NCI-H1436 treated with DMSO at 0.1 percent for 48 hours (cell line): ENCODE measurements at places on chromosomes 2 and 18.

GRCh38 chr18:13823707-13824395 is at the start of gene MC5R:
MC5R (plus strand) TSS chr18:13824149; CDS start chr18:13825766, 1,617 bp downstream.
- no peak for DNase-seq

DNA sequence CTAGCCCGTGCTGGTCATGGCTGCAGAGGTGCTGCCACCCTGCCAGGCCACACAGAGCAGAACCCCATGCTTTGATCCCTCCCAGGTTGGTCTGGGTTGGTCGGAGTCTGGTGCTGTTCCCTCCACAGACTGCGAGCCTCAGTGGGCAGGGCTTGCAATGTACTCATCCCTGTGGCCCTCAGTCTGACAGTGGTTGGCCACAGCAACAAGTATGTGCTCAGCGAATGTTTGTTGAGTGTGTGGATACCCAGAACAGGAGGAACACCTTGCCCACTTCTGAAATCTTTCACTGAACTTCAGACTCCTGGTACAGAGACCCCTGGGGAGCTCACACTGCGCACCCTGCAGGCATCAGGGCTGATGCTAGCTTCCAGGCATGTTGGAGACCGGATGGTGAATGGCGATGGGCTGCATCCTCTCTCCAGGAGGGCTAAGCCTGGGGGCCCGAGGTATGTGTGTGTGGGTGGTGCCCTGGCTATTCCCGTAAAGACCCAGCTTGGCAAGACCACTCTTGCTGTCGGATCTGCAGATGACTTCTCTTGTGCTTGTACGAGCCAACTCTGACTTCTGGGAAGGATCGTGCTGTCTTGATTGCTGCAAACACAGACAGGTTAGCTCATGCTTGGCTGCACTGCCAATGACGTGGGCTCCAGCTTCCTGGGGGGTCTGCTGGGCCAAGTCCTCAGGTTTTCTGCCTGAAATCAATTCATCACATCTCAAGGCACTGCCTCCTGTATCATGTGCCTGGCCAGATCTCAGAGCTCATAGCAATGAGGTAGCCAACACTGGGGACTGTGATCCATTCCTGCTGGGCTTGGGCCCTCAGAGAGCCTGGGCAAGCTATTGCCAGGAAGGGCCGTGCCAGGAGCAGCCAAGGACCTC is 43.7 kb downstream of the RHOB start:
- DNase-seq = no peak

- no peak for DNase-seq
Measured at GRCh38 chr2:81672516-81672915, 1368.0 kb upstream of the LRRTM1 start.

- DNase-seq = no peak
Measured at GRCh38 chr18:32742579-32742978, 30.2 kb downstream of the KLHL14 start.

DNA sequence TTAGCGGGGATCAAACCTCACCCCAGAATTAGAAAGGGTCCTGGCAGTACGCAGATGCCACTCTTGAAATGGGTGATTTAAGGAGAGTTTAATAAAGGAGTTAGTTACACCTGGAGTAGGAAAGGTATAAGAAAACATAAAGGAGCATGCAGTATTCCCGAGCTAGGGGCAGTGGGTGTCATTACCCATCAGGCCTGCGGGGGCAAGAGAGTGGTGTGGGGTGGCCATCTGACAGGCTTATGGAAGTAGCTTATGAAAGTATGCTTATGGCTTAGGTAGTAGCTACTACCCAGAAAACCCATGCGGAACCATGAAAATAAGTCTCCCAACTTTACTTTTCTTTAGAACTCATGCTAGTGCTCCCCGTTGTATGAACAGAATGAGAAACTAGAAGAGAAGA is 568.9 kb upstream of the ACVR2A start:
- DNase-seq = no peak

- DNase-seq = no peak
Measured at GRCh38 chr18:56402872-56403516, 235.4 kb downstream of the TXNL1 start.

GRCh38 chr18:21777814-21778213 is 37.2 kb downstream of the MIB1 start:
- DNase-seq = no peak

DNA sequence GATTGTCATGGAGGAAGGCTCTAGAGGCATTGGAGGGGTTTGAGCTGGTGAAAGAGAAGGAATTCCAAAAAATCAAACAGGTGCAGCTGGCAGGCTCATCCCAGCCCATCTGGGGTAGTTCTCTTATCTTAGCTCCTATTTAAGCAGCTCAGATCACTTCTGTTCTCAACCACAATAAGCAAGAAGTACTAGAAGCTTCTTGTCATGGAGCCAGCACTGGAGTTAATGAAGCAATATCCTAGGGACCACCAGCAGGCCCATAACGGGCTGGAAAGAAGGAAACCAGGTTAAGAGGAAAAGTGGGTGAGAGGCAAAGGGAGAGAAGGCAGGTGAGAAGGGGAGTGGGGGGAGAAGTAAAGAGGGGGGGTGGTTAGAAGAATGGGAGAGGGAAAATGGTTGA is 100.7 kb upstream of the ZFP36L2 start:
- DNase-seq = no peak

DNA sequence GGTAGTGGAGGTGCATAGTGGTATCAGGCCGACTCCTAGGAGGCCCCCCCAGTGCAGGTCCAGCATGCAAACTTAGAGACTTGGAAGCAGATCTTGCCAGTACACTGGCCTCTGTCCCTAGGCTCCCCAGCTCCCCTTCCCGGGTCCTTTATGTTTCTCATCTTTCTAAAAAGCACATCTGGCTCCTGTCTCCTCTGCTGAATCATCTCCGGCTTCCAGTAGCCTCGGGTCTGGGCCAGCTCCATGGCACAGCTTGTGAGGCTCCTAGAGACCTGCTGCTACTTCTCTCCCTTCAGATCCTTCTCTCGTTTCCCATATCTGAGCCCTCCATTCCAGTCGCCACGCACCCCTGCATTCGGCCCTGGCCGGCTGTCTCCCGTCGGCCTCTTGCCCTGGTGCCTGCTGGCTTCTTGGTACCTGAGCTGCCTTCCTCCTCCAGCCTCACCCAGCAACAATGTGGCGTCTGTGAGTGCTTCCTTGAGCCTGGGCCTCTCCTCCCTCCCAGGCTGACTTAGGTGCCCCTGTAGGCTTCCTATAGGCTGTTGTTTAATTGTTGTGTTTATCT is 6.6 kb downstream of the TRAF3IP1 start:
- DNase-seq = no peak

DNA sequence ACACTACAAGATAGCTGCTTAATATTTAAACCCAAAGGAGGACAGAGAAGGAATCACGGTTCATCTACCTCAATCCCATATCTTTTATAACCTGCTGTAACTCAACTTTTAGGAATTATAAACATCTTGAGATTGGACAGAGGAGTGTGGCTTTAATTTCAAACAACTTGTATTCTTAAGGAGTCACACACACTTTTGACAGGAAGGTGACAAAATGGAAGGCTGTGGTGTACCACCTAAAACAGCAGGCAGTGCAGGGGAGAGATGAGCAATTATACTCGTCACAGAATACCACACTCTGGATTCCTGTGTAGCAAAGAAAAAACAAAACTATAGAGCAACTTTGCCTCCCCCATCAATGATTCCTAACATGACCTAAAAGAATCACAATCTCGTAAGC is 194.8 kb downstream of the ZEB2 start:
- DNase-seq = no peak

GRCh38 chr2:69618362-69618761 is 25.2 kb downstream of the AAK1 start:
- no peak for DNase-seq

GRCh38 chr2:191176801-191177438 is 26.1 kb upstream of the STAT4 start:
- DNase-seq = no peak

DNA sequence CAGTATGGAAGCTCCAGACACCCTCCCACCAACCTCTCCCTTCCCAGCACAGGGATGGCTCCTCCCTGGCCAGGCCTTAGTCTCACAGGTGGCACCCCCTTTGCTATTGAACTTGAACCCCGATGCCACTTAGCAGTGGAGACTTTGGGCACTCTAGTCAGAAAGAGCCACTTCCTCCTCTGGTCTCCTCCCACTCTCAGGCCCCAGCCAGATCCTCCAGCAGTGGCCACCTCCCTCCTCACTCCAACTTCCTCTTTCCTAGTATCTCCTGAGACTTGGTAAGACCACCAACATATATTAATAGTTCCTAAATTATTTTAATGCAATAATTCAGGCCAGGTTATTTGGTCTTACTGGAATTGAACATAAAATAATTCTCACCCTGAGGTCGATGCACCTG is 437.2 kb upstream of the ID2 start:
- DNase-seq = no peak

DNA sequence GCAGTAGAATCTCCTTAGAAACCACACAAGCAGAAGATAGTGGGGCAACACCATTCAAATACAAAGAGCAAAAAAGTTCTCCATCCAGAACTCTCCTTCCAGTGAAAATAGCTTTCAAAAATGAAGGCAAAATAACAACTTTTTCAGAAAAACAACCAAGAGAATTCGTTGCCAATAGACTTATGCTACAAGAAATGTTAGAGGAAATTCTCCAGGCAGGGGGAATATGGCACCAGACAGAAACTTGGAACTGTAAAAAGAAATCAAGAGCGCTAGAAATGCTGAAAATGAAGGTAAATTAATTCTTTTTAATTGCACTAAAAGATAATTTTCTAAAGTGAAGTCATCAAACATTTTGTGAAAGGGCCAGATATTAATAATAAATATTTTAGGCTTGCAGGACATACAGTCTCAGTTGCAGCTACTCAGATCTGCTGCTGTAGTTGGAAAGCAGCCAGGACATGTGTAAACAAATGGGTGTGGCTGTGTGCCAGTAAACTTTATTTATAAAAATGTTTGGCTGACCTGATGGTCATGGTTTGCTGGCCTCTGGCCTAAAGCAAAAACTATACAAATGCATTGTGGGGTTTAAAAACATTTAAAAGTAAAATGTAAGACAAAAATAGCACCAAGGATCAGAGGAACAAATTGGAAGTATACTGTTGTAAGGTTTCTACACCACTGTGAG is 73.7 kb upstream of the TGFA start:
- DNase-seq = no peak

DNA sequence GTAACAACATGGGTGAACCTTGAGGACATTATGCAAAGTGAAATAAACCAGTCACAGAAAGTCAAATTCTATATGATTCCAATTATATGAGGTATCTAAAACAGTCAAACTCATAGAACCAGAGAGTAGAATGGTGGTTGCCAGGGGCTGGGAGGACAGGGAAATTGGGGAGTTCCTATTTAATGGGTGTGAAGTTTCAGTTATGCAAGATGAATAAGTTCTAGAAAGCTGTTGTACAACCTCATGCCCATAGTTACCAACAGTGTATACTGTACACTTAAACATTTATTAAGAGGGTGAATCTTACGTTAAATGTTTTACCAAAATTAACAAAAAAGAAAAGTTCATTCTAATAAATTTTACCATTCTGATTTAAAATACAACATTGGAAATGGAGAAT is 92.7 kb upstream of the WDSUB1 start:
- DNase-seq = no peak

DNA sequence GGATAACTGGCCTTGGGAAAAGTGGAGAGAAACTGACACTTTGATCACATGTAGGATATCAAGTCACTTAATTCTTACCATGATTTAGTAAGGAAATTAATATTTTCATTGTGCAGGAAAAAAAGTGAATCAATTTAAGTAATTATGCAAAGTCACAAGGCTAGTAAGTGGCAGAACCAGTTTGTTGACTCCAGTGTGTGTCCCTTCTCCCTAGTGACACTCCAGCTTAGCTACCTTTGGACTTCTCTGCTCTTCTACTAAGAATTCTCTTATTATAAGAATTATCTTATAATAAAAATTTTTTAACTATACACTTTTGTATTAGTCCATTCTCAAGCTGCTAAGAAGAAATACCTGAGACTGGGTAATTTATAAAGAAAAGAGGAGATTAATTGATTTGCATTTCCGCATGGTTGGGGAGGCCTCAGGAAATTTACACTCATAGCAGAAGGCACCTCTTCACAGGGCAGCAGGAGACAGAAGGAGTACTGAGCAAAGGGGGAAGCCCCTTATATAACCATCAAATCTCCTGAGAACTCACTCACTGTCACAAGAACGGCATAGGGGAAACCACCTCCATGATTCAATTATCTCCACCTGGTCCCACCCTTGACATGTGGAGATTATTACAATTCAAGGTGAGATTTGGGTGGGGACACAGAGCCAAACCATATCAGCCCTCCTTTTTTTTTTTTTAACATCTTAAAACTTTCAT is 13.6 kb downstream of the COL4A4 start:
- DNase-seq = no peak

- no peak for DNase-seq
Measured at GRCh38 chr2:205189301-205189700, 493.0 kb upstream of the NRP2 start.

DNA sequence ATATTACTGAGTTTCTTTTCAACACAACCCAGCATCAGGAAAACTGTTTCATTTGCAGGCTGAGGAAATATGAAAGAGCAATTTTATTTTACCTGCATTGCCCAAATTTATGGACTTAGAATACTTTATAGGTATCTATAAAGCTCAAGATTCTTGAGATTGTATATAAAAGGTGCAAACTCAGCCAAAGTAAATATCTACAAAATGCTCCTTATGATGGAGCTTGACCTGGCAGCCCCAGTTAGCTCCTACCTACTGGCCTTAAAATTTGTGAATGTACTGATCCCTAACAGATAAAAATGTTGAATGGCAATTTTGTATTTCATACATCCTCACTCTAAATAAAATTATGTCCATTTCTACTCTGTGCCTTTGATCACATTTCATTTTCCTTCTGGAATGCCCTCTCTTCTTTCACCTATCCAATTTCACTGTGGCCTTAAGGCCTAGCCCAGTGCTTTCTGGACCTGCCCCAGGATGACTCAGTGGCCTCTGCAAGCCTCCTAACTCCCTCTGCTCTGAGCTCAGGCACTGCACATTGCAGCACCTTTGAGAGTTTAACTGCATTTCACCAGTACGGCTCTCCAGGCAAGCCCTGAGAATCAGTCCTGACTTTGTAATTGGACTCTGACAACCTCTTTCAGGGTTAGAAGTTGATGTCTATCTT is 125.9 kb downstream of the ANTXR1 start:
- DNase-seq = no peak

- no peak for DNase-seq
Measured at GRCh38 chr2:99562516-99562915, 72.7 kb upstream of the REV1 start.

DNA sequence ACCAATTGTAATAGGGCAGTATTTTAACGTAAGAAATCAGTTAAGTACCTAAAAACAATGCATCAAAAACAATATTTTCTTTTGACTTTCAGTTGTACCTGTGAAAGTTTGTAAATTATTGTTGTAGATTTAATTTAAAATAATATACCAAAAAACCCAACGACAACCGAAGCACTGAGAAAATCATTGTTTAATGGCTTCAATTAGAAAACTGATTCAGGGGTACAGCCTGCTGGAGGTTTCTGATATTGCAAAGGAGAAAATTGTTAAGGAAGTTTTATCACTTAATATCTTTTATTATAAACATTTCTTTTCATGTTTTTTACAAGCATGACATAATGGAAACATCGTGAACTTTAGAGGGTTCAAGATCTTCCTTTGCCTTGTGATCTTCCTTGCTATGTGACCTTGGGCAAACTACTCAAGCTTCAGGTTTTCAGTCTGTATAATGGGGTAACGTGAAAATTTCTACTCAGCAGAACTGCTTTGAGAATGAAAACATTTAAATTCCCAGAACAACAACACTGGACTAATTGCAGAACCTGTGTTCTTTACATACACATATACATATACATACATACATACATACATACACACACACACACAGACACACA is 76.3 kb upstream of the GLS start:
- no peak for DNase-seq

- no peak for DNase-seq
Measured at GRCh38 chr18:48000701-48001100, 70.2 kb upstream of the SMAD2 start.

GRCh38 chr2:201881741-201882140 is 75.4 kb downstream of the CDK15 start:
- DNase-seq = no peak
